ENCODE measurements at places on chromosomes 6 and 20.

GRCh38 chr20:2624190-2624589 is 28.2 kb upstream of the NOP56 start:
- DNase-seq, result no peak

GRCh38 chr6:79466207-79466834 is 70.9 kb downstream of the LCA5 start:
- DNase-seq, result no peak

DNA sequence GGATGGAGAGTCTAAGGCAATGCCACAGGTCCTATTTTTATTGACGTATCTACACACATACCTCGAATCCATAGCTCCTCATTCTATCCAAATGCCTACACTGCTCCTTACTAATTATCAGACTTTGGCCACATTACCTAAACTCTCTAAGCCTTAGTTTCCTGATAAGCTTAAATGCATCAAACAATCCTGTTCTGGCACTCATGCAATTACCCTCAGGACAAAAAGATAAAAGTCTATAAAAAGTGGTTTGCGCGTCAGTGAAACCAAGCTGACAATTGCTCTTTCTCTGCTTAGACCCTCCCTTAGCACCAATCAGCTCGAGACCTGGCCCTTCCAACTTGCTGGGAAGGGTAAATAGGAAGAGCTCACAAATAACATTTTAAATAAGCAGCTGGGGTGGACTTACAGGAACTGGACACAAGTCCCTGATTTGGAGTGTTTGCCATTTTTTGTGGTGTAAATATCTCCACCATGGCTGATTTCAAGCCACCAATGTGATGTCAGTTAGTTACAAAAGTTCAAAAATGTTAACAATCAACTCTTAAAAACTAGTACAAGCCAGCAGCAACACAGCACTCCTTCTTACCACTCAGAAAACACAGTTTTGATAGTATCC is 7.2 kb upstream of the PLEKHG1 start:
- no peak for DNase-seq

DNA sequence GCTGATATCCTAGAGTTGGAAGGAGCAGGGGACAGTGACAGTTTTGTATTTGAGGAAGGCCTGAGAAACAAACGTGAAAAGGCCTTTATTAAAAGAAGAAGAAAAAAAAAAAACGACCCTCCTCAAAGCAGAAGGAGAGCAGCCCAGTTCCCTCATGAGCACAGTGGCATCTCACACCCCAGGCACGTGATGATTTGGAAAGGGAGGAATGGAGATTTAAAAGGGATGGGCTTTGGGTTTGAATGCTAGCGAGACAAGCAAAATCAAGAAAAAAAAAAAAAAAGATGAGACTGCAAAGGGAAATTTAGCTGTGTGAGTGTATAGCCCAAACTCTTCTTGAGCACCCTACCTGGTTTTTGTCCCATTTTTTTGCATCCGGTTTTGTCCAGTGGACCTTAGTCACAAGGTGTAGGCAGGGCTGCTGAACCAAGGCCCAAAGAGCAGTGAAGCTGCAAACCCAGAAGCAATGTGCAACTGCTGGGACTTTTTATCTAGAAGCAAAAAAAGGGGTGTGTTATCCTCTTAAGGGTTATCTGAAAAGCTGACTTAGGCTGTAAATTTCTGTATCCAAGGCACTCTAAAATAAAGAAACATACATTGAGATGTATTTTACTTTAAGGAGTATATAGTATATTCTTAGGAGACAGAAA is 54.5 kb upstream of the RREB1 start:
- no peak for DNase-seq

DNA sequence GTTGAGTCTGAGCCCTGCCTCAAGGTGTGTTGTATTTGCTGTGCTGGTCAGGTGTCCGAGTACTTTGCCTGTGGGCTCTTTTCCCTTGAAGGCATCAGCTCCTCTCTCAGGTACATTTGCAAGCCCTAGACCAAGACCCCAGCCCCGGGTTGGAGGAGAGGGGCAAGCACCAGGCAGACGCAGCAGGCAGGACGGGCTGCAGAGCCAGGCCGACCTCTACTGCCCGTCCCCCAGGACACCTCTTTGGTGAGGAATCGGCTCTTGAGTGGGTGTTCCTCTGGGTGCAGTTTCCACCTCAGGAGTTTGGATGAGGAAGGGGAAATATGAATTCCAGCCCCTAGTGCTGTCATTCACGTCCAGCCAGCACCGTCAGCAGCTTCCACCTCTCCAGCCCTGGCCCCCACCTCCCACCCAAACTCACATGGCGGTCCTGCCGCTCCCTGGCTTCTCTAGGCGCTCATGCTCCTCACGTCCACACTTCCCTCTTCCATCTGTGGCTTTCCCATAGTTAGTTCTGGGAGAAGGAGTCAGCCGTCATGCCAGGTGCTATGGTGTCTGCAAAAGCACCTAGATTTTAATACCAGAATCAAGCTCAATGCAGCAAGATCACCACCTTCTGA is 183.9 kb downstream of the DLL1 start:
- no peak for DNase-seq

DNA sequence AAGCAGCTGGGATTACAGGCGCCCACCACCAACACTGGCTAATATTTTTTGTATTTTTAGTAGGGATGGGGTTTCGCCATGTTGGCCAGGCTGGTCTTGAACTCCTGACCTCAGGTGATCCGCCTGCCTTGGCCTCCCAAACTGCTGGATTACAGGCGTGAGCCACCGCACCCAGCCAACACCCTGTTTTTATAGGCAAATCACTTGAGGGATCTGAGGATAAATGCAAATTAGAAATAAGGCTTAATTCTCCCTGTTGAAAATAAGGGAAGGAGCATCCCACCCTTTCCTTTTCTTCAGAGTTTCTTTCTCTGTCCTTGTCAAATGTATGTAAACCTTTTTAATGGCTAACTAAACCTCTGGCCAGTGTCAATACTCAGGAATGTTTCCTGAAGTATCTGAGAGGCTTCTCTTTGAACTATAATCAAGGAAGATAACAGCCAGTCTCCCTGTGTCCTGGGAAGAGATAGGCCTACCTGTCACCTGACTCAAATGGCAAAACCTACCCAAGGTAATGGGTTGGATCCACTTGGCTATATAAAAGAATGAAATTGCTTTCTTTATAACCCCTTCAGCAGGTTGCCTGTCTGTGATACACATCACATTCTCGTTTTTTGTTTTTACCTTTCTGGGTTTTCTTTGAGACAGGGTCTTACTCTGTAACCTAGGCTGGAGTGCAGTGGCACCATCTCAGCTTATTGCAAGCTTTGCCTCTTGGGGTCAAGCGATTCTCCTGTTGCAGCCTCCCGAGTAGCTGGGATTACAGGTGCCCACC is 64.5 kb upstream of the TNFAIP3 start:
- DNase-seq, result no peak

- DNase-seq, result no peak
These were observed 25.1 kb upstream of the TRIM26 start for GRCh38 chr6:30238178-30238795.

DNA sequence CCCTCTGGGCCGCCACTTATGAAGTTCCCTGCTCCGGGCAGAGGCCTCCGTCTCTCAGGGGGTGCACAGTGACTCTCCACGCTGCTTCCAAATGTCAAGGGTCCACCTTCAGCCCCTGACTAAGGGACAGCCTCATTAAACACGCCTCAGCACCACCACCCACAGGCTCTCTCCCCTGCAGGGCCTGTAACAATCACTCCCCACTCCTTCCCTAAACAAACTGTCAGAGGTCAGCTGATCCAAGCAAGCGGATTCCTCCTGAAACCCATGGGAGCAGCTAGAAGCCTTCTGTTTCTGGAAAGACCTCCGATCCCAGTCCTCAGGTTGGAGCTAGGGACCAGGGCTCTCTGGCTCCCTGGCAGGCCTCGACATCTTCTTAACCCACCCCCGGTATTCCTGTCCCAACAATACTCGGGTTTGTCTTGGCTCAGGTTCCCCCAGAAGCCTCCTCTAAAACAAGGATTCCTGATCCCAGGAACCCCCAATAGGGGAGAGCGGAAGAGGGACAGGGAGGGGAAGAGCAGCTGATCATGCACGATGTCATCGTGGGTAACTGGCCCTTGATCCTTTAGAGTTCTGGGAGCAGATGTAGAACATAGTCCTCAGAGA is 181.0 kb downstream of the ZNF217 start:
- DNase-seq, result no peak

- no peak for DNase-seq
These were observed 23.9 kb downstream of the PXDC1 start for GRCh38 chr6:3727593-3728108.

GRCh38 chr6:170052991-170053821 is 237.7 kb downstream of the DLL1 start:
- no peak for DNase-seq

DNA sequence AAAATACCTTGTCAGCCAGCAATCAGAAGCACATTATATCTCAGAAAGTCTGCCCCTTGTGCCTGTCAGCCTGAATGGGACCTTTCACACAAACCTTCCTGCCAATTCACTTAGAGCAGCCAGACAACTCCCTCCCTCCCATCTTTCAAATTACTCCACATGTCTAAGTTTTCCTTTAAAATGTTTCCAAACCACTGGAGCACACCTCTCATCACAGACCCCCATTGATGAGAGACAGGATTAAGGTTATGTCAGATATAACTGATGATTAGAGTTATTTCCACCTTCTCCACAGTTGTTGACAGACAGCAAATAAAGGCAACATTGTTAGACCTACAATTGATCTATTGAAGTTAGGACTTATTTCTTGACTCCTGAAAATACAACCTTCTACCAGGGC is 408.4 kb downstream of the PLCB1 start:
- no peak for DNase-seq

GRCh38 chr6:16690608-16691142 is 70.6 kb downstream of the ATXN1 start:
- no peak for DNase-seq

DNA sequence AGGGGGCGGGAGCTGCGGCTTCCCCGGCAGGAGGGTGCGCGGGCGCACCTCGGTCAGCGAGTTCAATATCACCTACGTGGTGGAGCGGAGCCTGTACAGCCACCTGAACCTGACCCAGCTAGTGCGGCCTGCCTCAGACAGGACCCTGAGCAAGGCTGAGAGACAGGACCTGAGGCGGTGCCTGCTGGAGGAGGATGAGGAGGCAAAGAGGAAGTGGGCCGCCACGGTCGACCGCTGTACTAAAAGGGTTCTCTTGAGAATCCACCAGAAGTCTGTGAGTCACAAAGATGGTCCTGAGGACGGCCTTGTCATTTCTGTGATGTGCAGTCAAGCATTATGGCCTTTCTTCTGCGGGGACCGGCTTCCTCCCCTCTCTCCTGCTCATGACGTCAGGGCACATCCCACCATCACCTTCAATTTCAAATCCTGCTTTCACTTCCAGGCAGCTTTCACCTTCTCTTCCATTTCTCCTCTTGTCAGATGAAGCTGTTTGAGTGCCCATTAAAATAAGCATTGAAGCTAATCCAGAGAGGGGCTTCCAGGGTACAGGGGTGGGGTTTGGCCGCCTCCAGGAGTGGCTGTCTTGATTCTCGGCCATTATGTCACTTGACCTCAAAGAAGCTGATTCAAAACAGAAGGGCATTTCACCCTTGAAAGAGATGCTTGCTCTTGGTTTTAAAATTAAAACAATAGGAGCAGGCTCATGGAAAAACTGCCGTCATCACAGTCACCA is 177.6 kb downstream of the SASH1 start:
- no peak for DNase-seq

DNA sequence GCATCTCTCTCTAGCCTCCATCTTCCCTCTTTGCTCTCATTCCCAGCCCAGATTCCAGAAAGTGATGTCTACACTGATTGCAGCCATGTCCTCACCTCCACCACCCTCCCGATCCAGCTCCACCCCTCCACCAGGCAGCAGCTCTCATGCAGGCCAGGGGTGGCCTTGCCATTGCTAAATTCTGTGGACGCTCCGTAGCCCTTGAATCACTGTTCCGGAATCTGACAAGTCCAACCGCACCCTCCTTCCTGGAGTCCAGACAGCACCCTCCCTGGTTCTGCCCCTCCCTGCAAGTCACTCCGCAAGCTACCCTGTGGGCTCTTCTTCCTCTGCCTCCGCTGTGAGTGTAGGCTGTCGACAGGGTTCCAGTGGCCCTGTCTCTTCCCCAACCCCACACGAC is 26.2 kb downstream of the TNXB start:
- no peak for DNase-seq

DNA sequence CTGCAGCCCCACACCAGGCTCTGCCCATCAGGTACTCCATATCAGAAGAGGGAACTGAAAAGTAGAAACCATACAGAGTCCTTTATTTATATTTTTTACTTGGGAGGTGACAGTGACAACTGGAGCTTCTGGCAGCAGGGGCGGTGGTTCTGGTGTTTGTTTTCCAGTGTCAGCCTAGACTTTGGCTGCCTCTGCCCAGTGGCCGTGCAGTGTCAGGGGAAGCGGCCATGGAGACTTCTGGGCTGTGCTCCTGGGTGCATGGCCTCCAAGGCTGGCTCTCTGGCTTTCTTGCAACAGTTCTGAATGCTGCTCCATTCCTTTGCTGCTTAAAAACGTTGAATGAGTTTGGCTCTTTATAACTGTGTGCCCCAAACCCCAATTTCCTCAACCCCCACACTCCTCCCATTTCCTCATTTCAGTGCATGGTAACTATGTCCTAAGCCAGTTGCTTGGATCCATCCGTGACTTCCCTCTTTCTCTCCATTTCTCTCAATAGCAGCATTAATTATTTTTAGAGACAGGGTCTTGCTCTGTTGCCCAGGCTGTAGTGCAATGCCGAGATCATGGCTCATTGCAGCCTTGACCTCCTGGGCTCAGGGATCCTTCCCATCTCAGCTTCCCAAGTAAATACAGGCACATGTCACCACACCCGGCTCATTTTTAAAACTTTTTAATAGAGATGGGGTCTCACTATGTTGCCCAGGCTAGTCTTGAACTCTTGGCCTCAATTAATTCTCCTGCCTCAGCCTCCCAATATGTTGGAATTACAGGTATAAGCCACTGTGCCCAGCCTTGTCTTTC is 141.1 kb upstream of the SGK1 start:
- DNase-seq, result no peak

DNA sequence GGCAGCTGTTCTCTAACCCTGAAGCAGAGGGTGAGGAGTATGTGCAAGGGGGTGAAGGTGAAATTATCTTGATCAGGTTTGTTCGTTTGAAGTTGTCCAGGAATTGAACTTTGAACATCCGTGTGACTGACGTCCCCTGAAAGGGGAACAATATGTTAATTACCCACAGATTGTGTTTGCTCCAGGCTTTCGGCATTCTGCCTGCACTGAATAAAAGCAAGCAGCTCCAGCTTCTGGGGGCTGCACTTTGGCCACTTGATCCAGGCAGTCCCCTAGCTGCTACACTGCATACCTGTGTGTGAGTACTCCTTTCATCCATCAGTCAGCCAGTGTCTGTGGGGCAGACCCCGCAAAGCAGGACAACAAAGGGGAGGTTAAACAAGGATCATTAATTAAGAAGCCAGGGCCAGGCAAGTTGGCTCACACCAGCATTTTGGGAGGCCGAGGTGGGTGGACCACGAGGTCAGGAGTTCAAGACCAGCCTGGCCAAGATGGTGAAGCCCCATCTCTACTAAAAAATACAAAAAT is 104.8 kb upstream of the BTN3A2 start:
- DNase-seq, result no peak

Measured in stimulated activated CD8-positive, alpha-beta memory T cell treated with anti-CD3 and anti-CD28 coated beads, Interleukin-7, amount 100 ng/mL, for 24 hours (primary cell).